ENCODE measurements at places on chromosomes 11 and 22.

- no peak for DNase-seq
These were observed 66.0 kb upstream of the PAX6 start for GRCh38 chr11:31877083-31877482.

DNA sequence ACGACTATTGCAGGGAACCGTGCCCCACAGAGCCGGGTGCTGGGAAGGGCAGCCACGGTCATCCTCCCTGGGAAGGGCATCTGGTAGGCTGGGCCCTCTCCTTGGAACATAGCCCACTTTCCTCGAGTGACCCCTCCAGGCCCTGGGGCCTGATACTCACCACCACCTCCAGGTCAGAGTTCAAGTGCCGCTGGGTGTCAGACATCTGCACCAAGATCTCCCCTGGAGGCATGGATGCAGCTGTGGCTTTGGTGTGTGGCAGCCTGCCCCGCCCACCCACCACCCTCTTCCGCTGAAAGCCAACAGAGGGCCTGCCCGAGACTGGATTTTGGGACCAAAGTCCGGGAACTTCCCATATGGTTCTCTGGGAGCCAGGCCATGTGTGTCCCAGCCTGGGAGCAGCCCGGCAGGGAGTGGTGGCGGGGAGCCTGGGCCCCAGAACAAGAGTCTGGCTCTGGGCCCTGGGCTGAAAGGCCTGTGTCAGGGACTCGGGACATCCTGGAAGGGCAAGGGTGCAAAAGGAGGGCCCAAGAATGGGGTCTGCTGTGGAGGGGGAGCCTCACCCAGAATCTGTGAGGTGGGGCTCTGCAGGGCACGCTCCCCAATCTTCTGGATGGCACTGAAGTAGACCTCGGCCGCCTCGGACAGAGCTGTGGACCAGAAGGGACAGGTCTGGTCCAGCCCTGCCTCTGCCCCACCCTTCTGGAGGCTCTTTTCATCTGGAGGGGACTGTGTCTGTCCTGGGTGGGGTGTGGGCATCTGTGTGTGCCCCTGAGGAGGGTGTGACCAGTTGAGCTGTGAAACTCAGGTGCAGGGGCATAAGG, 2.6 kb downstream of the BAIAP2L2 start:
- no peak for DNase-seq

GRCh38 chr11:130301002-130301401, 13.7 kb downstream of the ZBTB44 start:
- no peak for DNase-seq

DNA sequence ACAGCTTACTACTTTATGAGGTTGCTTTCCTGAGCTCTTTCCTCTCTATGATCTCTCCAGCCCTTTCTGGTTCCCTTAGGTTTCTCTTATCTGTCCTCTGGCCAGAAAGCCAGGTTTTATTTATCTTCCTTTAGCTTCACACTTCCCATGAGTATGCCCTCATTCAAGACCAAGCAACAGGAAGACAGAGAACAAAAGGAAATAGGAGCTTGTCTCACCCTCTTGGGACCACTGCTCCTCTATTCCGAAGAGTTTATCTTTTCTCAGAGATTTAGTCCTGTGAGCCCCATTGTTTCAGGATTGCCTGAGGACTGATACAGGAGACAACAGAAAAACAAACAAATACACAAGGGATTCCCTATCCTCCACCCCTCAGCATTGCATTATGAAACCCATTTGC, 62.4 kb upstream of the CCDC179 start:
- no peak for DNase-seq

DNA sequence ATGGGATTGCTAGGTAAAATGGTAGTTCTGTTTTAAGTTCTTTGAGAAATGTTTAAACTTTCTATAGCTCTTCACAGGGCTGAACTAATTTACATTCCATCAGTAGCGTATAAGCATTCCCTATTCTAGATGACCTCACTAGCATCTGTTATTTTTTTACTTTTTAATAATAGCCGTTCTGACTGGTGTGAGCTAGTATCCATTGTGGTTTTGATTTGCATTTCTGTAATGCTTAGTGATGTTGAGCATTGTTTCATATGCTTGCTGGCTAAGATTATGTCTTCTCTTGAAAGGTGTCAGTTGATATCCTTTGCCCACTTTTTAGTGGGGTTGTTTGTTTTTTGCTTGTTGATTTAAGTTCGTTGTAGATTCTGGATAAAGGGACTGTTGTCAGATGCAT, 35.9 kb downstream of the MMP27 start:
- DNase-seq = no peak

DNA sequence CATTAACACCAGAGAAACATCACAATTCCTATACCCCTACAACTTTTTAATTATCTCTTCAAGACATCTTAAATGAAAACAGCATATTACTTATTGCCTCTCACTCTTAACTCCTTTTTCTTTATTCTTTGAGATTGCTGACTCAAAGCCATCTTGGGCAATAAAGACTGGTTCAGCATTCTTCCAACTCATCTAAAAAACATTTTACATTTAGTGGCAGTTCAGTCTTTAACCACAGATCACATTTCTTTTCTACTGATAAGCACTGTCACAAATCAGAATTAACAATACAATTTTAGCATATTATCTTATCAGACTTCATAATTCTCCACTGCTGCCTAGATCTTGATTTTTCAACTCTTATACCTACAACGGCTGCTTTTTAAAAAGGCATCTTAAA, 34.0 kb downstream of the SIK3 start:
- no peak for DNase-seq

DNA sequence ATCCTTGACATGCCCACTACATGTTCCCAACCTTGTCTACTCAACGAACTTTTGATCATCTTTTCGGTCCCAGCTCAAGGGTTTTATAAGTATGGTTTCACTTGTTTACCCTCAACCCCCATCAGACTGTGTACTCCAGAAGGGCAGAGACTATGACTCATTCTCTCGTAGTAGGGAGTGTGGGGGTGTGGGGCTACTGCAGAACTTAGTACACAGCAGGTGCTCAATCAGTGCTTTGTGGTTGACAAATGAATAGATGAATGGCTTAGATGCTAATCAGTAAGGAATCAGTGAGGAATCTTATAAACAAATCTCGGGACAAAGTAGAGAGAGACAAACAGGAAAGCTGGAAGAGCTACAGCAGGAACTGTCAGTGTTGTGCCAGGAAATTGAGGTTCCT, 151.7 kb upstream of the PLET1 start:
- no peak for DNase-seq

DNA sequence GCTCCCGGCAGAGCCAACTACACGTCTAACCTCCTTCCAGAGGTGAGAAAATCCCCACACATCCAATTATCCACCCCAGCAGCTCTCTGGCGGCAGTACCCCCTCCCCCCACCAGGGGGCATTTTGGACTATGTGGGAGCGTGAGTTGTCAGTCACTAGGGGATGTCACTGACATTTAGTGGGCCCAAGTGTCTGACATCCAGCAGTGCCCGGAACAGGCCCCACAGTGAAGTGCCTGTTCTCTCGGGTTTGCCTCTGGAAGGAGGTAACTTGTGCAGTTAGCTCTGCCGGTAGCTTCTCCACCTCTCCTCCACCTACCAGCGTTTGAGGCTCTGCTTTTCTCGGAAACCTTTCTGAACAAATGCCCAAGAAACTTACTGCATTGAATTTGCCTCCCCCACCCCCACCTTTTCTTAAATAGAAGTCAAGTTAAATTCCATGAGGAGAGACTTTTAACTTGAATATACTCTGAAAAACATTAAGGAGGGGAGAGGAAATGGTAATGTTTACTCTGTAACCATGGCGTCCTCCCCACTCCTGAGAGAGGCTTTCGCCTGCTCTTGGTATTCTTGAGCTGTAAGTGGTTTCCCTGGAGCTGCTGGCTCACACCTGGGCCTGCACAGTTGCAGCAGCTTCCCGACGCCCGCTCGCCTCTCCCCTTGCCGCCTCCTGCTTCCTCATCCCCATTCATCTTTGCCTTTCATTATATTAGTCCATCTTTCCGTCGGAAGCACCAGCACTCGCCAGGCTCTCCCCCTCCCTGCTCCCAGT, 112.8 kb downstream of the WNT7B start:
- DNase-seq = peak; percentile 27

GRCh38 chr22:37563153-37564081, 3.1 kb downstream of the CDC42EP1 start:
- DNase-seq = no peak

DNA sequence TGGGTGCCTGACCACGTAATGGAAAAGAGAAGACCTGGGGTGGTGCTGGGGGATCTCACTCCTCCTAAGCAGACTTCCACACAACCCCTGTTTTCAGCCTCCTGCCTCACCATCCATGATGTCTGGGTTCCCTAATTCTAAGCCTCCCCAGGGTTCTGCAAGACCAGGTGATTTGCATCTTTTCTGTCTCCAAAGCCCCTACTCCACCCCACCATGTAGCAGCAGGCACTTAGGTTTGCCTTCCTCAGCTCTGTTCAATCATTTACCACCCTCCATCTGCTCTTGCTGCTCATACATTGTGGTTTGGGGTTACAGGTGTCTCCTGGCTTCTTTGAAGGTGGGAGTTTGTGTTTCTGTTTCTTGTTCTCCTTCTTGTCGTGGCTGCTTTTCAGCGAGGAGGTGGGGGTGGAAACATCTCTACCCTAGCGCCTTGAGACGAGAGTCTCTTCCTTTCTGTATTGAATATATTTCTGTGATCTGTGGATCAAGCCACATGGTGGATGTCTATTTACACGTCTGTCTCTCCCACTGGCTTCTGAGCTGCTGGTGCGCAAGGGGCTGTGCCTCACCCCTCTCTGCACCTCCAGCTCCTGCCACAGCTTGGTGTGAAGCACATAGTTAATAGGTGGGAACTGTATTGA, 6.6 kb upstream of the SSTR3 start:
- DNase-seq = peak; percentile 52

DNA sequence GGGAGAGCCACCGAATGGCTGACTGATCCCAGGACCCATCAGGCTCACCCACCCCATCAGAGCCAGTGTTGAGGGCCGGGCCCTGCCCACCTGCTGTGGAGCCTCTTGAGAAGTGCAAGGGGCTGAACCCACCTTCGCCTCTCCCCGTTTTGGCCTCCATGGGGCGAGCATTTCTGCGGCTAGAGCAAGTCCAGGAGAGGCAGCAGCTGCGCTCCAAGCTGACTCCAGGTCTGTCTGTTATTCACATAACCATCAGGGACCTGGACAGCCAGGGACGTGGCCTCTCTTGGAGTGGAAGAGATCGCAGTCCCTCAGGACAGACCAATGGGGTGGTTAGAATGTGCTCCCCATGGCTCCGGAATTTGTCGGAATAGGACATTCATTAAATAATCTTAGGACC, 231.8 kb downstream of the TBC1D22A start:
- no peak for DNase-seq

GRCh38 chr11:94840209-94840608, 72.1 kb downstream of the AMOTL1 start:
- DNase-seq = no peak

DNA sequence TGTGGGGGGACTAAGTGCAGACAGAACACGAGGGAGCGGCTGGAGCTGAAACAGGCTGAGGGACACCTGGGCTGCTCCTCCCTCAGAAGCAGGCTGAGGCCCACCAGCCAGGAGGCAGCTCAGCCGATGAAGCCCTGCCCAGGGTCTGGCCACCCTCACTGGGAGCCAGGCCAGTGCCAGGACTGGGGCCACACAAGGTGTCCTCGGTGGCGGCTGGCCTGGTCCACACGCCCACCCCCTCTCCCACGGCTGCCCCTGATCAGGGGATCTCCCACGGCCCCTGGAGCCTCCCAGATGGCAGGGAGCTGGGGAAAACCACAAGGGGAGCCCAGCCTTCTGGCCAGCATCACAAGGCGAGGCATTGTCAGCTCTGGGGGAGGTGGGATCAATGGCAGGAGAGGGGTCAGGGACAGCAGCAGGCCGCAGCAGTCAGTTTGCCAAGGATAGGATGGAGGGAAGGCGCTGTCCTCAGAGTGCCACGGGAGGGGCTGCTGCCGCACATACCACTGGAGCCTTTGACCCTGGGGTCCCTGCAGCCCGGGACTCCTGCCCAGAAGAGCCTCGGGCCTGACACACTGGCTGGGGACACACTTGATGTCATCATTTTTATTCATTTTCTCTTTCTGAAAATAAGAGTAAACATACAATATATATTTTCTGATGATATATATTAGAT, 11.7 kb upstream of the RASL10A start:
- DNase-seq = no peak
